Inflammatory macrophage (primary cell): ENCODE measurements at places on chromosomes 6 and 20.
A peak's percentile ranks its signal among the peaks of the same experiment; 100 is the strongest.

DNA sequence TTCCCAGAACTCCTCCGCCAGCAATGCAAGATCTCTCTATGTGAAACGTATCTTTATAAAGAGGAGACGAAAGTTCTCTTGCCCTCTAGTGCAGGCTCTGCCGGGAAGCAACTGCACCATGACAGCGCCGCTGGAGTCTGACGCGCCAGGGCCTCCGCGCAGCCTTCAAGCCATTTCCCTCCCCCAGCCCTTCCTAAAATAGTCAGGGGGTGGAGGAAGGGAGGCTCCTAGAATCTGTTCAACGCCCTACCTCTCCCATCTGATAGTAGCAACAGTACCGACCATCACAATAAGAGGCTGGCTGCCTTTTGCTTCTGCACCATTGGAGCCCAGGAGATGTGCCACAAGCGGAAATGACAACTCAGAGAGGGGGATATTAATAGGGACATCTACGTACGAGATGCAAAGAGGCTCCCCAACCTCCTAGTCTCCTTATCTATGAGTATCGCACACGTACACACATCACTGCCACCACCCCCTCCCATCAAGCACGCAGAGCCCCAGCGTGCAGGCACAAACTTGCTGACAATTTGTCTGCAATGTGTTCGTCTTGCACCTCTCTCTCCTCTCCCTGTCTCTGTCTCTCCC, 1.0 kb downstream of the SYNE1 start:
- peak; percentile 2 for DNase-seq

DNA sequence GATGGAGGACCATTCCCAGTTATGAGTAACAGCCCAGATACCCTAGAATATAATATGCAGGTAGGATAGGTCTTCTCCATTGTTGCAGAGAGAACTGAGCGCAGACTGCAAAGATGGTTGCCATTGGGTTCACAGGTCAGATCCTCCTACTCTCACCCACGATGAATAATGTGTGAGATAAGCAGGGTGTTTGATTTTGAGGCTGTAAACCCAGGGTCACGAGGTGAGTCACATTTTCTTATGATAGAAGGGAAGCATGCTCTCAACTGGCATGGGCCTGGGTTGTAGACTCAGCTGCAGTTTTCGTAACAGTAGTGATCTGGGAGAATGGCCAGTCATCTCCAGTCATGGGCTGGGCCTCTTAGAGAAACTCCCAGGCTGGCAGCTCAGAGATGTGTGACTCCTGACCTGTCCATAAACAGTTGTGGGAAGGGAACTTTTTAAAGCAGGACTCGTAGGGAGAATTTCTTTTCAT, 74.2 kb downstream of the CD164 start:
- DNase-seq: peak; percentile 91

GRCh38 chr20:61922411-61922810, 143.3 kb downstream of the TAF4 start:
- no peak for DNase-seq

- DNase-seq: no peak
These were observed 768.8 kb upstream of the SLC35B3 start for GRCh38 chr6:9204171-9204570.

DNA sequence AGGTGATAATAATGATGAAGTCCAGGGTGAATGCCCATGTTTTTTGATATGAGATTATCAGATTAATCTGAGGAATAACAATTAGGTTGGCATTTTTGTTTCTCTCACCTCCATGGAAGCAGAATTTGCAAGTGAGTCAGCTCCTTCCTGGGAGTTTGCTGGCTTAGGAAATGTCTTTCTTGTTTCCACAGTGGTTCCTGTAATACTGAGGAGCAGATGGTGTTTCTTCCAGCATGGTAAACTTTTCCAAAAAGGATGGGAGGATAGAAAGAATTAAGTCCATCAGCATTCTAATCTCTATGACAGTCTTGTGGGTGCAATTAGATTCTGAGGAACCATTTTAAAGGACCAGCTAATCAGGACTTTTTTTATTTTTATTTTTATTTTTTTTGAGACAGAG, 40.5 kb downstream of the SNAP25 start:
- DNase-seq: no peak

GRCh38 chr20:43667341-43668132, 623 bp downstream of the MYBL2 start:
- no peak for DNase-seq

DNA sequence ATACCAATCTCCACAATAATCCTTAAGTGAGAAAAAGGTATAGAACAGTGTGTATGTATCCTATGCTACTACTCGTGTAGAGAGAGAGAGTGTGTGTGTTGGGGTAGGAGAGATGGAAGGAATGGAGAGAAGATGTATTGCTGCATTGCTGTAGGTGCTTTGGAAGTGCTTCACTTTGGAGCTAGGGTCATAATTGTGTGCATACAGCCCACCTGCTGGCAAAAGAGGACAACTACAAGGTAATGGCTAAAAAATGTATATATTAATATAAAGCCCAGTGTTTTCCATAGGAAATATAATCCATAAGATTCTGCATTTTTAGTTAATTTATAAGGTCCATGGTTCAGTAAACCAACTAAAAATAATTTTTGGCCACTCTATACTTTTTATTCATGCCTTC, 36.1 kb downstream of the SERAC1 start:
- peak; percentile 14 for DNase-seq

GRCh38 chr6:139650941-139651340, 276.5 kb upstream of the CITED2 start:
- DNase-seq: no peak

DNA sequence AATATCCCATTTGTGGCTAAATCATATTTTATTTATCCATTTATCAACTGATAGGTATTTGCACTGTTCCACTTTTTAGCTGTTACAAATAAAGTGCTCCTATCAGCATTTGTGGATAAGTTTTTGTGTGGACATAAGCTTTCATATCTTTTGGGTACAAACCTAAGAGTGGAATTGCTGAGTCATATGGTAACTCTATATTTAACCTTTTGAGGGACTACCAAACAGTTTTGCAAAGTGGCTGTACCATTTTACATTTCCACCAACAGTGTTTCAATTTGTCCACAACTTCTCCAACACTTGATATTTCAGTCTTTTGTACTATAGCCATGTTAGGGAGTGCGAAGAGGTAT, 23.6 kb upstream of the ECHDC1 start:
- no peak for DNase-seq

DNA sequence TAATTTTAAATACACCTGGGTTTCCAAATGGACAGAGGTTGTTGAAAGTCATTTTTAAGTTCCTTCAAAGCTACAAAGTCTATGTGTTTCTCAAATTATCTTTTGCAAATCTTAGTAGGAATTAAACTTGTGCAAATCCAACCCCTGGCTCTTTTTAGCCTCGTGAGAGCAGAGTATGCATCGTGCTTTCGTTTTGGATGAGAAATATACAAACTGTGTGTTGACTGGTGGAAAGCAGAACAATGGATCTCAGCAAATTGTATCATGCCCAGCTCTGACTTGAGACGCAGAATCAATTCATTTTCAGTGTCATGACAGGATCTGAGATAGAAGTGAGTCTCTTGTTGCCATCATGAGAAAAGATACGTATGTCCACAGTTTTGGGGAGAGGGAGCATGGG, 542.4 kb upstream of the FLRT3 start:
- no peak for DNase-seq

GRCh38 chr6:87465051-87465450, 7.7 kb upstream of the SLC35A1 start:
- DNase-seq: peak; percentile 11

- DNase-seq: no peak
These were observed 48.1 kb downstream of the NKX2-2 start for GRCh38 chr20:21465799-21466198.

GRCh38 chr6:152091201-152091600, 283.7 kb downstream of the ESR1 start:
- DNase-seq: no peak

DNA sequence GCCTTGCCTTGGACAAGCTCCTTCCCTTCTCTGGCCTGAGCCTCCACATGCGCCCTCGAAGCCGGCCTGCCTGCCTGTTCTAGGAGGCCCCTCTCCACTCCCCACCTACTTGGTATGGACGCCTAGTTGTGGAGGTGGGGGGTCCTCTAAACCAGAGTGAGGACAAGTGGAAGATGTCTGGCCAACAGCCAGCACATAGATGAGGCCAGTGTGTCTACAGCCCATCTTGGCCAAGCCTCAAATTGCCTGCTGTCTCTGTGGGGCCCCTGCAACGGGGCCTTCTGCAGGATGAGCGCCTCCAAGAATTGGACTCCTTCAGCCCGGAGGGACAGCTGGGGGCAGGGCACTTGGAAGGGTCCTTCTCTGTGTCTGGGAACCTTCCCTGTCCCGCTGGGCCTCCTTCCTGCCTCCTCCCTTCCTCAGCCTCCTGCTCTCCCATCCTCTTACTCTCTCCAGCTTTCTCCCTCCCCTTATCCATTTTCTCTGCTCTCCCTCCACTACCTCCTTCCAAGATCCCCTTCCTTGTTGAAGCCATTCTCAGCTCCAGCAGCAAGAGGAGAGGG, 1.6 kb downstream of the MDFI start:
- no peak for DNase-seq

DNA sequence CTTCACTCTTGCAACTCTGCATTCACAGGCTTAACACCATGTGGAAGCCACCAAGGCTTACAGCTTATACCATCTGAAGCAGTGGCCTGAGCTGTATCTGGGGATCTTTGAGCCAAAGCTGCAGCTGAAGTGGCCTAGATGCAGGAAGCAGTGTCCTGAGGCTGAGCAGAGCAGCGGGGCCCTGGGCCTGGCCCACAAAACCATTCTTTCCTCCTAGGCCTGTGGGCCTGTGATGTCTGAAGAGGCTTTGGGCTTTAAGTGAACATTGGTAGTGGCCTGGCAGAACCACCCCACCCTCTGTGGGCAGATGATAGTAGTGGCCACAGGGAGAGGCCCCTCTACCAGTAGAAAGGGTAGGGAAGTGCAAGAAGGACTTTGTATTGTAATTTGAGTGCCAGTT, 6.9 kb upstream of the PREP start:
- DNase-seq: no peak

DNA sequence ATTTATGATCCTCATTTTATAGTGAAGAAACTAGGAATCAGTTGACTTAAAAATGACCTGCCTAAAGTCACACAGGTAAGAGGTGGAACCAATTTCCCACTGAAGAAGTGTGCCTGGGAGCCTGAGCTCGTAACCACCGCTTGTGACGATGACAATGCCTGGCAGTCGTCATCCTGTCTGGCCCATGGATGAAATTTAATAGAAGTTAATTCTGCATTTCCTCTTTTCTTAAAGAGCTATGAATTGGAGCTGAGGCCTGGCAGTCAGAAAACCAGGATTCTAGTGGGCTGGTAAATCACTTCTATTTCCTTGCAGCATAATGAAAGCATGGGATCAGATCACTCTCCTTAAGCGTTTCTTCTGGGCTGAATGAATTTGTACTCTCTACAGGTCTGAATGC, 200.0 kb upstream of the SGK1 start:
- peak; percentile 63 for DNase-seq

GRCh38 chr6:37556881-37557644, 57.4 kb upstream of the CCDC167 start:
- DNase-seq: no peak

GRCh38 chr20:29301624-29302259, 1955.7 kb upstream of the DEFB115 start:
- DNase-seq: no peak

- DNase-seq: no peak
These were observed 47.9 kb downstream of the TOX2 start for GRCh38 chr20:43962530-43962929.

GRCh38 chr6:44561060-44561623, 173.6 kb downstream of the CDC5L start:
- DNase-seq: no peak

GRCh38 chr6:3026791-3027626, 27.3 kb downstream of the NQO2 start:
- DNase-seq: peak; percentile 85

DNA sequence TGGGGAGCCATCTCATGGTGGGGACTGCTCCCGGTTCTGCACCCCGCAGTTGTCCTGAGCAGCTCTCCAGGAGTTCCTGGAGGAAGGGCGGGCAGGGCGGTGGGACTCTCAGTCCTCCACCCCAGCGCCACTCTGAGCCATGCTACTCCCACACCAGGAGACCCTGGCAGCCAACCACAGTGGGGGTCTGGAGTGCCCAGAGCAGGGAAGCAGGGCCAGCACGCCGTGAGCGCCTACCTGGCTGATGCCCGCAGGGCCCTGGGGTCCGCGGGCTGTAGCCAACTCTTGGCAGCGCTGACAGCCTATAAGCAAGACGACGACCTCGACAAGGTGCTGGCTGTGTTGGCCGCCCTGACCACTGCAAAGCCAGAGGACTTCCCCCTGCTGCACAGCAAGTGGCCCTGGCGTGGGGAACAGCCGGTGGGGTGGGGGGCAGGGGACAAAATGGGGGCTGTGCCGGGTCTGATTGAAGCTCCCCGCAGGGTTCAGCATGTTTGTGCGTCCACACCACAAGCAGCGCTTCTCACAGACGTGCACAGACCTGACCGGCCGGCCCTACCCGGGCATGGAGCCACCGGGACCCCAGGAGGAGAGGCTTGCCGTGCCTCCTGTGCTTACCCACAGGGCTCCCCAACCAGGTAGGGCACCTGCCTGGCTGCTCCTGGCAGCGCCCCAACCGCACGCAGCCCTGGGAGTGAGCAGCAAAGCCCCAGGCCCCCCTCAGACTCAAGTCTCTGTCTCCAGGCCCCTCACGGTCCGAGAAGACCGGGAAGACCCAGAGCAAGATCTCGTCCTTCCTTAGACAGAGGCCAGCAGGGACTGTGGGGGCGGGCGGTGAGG, 1.6 kb upstream of the TNFRSF6B start:
- DNase-seq: no peak

DNA sequence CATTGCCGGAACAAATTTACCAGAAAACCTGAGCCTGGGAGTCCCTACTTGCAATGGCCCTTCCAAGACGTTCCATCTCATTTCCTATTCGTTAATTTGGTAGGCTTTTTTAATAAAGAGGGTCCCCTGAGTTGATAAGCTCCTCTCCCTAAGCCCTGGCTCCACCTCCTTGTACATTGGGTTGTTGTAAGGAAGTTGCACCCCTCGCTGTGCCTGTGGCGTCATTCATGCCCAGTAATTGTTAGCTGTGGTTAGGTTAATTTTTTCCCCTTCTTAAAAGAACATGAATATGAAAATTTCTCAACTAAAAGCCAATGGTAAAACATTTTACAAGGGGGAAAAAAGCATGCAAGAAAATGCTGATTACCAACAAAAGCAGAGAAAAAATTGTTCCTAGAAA, 91.9 kb downstream of the SLC24A3 start:
- DNase-seq: no peak

DNA sequence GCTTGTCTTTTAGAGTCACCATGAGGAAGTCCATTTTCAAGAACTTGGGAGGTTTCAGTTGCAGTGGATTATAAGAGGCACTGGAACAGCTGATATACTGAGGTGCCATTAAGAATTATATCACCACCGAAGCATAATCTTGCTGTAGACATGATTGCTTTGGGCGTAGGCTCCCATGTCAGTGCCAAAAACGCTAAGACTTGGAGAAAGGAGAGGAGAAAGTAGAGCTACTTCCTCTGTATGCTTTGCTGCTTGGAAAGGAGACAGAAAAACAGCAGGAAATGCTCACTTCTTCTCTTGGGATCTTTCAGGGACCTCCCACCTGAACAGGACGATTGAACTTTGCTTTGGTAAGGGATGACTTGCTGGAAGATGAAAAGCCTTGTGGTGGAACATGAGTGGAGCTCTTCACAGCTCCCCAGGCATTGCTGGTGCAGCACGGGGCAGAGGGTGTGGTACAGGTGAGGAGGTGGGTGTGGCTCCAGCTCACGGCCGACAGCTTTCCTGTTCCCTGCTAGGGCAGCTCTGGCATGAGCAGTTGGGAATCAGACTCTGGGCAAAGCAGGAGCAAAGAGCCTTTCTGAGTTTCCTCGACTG, 190.4 kb upstream of the JAG1 start:
- peak; percentile 20 for DNase-seq

- DNase-seq: peak; percentile 71
These were observed at the start of gene DNPH1 for GRCh38 chr6:43228951-43229802. Gene DNPH1 (minus strand): TSS chr6:43229481. CDS start chr6:43229456, 25 bp downstream.

- DNase-seq: no peak
These were observed 10.9 kb upstream of the E2F1 start for GRCh38 chr20:33697129-33697528.
